ENCODE measurements at places on chromosomes 6 and 20.

DNA sequence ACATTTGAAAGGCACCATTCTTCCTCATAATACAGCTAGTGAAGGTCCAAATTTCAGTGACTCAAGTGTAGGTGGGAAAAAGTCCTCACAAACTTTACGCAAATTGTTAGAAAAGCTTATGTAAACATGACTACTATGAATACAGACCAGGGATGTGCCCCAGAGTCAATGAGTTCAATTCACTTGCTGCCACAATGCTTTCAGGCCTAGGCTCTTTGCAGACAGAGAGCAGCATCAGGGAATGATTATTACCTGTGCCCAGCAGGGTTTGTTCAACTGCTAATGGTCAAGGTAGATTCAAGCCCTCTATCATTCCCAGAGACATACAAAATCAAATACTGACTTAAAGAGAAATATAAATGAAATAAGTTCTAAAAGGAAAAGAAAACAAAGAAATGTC is 84.0 kb downstream of the LAMA2 start:
- no peak for DNase-seq

DNA sequence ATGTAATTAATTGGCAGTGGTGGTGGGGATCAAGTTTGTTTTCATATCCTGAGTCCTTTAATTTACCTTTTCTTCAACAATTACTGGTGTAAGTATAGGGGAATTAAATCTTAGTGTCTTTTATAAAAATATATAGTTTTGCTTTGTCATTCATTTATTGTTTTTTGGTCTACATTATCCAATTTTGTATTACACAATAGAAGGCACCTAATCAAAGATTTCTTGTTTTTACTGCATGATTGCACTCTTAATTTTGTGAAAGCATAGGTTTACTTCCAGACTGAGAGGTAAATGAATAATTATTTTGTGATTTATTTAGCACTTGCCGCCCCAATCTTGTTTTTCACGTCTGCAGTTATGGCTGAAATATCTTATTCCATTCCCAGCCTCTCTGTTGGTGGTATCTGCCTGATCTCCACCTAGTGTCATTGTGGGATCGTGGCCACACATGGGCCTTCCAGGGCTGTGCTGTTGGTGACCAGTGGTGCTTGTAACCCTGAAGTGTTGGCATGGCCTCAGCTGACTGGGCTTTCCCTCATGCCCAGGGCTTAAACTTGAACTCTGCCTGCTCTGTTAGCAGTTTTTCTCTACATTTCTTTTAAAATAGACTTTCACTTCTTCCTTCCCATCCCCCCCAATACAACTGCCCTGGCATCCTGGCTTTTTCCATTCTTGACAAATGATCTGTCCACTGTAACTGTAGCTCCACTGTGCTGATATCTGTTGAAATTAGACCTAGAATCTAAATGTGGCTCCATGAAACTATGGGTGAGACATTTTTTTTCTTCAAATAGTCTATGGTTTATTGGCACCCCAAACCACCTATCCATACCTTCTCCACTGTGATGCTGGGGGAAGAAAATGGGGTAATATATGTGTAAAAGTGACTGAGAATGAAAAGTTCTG is 24.8 kb downstream of the E2F3 start:
- DNase-seq, result no peak

- DNase-seq, result no peak
Observed at GRCh38 chr6:34517461-34517881, 38.7 kb downstream of the SPDEF start.

DNA sequence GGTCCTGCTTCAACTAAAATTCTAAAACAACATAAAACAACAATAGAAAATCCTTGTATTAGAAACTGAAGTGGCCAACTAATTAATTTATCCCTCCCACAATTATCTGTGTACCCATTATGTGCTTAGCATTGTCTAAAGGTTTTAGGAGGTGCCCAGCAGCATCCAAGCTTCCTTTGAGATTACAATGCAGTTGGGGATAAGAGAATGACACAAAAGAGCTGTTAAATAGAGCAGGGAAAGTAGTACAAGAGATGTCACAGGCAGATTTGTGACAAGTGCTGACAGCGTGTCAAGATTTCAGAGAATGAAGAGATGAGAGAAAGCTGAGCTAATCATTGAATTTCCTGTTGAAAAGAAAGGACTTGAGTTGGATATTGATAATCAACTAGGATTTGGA is 204.8 kb downstream of the OTOR start:
- no peak for DNase-seq

GRCh38 chr6:21305893-21306332 is 287.6 kb upstream of the SOX4 start:
- DNase-seq, result no peak

DNA sequence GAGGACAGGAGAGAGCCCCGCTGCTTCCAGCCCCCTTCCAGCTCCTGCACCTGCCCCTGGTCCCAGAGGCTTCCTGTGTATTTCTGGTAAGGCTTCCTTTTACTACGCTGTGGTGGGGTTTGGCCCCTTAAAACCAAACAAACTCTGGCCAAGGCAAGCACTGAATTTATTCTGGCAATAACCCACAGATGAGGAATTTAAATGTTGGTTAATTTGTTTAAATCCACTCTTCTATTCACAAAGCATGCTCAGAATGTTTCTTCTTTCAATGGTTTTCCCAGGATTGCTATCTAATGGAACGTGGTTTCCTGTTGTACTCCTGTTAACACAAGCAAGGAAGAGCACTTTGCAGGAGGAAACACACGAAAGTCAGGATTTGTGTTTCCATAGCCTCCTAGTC is 236.5 kb upstream of the FOXQ1 start:
- DNase-seq, result no peak

DNA sequence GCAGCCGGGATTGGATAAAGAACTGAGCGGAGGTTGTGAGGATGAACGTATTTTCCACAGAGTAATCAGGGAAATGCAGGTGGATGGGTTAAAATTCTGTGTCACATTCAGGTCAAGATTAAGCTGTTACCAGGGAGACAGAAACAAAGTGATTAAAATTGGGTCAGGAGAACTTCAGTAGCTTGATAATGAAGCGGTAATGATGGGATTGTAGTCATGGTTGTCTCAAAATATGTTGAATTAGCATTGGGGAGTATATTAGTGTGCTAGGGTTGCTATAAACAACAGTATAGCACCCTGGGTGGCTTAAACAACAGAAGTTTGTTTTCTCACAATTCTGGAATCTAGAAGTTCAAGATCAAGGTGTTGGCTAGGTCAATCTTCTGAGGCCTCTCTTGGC is 155.5 kb downstream of the GJA1 start:
- no peak for DNase-seq

- DNase-seq, result peak; percentile 13
Observed at GRCh38 chr6:12289365-12289919, 719 bp upstream of the EDN1 start.

DNA sequence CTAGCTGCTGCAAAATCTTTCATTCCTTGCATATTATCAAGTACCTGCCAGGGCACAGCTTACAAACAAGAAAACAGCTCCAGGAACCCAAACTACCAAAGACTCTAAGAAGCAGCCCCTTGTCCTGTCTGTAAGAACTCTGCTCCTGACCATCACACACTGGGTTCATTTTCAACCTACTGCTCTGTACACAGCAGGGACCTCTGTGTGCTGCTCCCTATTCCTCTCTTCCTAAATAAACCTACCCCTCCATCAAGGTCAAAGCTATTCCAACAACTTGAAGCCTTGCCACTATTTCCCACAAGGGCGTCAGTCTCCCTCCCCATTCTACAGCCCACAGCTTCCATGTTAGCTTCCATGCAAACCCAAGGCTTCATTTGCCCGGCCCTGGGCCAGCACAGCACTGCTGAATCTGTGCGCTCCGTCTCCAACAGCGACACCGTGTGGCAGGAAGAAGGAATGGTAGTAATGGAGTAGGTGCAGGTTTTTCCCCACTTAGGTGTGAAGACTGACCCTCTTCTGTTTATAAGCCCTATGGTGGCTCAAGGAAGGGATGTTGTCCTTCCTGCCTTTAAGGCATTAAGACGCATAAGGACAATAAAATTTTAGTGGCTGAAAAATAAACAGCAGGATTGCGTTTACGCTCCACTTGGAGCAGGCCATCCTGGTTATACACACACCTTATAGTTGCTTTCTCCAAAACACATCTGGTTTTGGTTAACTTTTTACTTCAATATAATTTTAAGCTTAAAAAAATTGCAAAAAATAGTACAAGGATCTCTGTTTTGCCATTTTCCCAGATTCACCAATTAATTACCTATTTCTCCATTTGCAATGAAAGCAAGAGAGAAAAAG is 115.2 kb upstream of the NXT1 start:
- no peak for DNase-seq

DNA sequence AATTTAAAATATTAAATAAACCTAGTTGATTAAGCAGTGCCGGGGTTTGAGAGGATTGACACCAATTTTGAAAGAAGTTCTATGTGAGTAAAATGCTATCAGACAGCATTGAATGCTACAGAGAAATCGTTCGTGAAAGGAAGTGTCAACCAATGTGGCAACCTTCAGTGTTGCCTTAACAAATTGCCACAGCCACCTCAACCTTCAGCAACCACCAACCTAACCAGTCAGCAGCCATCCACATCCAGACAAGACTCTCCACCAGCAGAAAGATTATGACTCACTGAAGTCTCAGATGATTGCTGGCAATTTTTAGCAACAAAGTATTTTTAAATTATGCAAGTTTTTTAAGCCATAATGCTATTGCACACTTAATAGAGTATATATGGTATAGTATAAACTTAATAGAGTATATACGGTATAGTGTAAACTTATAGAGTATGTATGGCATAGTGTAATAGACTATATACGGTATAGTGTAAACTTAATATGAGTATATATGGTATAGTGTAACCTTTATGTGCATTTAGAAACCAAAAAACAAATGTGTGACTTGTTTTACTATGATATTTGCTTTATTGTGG is 65.3 kb upstream of the ID4 start:
- no peak for DNase-seq

DNA sequence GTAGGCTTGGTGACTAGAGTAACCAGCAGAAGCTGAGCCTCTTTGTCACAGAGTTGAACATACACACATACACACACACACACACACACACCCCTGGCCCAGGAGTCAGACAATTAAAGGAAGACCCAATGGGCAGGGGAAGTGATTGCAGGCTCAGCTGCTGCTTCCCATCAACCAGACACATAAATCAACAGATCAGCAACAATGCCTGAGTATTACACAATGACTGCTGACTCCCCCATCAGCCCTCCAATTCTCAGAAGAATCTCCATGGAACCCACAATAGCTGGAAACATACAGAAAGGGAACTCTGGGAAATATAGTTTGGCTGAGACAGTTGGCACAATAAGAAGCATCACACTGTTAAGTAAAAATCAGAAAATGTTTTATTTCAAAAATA is 270.4 kb upstream of the PLCB4 start:
- DNase-seq, result no peak
